ENCODE measurements at places on chromosomes 3 and 15.

DNA sequence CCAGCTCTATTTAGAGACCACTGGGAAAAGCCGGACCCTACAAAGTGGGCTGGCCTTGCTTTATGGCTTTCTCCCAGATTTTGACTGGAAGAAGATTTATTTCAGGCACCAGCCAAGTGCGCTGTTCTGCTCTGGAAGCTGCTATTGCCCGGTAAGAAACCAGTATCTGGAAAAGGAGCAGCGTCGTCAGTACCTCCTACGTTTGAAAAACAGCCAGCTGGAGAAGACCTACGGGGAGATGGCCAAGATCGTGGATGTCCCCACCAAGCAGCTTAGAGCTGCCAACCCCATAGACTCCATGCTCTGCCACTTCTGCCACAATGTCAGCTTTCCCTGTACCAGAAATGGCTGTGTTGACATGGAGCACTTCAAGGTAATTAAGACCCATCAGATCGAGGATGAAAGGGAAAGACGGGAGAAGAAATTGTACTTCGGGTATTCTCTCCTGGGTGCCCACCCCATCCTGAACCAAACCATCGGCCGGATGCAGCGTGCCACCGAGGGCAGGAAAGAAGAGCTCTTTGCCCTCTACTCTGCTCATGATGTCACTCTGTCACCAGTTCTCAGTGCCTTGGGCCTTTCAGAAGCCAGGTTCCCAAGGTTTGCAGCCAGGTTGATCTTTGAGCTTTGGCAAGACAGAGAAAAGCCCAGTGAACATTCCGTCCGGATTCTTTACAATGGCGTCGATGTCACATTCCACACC is 60.9 kb downstream of the PXYLP1 start:
- DNase-seq = no peak

DNA sequence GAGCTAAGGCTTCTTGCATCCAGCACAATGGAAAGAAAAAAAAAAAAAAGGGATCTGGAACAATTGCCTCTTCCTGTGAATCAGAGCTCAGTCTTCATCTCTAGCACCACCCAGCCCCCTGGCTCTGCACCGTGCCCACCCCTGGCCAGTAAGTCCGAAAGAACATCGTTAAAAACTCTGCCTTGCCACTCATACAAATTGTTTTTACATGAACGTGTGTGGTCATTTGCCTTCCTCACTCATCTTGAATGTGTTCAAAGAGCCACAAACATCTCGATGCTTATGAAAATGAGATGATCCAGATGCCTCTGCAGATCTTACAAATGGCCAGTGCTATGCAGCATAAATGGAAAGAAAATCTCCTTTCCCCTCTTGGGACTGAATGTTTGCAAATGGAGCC is 400.0 kb upstream of the PPP2R3A start:
- no peak for DNase-seq

DNA sequence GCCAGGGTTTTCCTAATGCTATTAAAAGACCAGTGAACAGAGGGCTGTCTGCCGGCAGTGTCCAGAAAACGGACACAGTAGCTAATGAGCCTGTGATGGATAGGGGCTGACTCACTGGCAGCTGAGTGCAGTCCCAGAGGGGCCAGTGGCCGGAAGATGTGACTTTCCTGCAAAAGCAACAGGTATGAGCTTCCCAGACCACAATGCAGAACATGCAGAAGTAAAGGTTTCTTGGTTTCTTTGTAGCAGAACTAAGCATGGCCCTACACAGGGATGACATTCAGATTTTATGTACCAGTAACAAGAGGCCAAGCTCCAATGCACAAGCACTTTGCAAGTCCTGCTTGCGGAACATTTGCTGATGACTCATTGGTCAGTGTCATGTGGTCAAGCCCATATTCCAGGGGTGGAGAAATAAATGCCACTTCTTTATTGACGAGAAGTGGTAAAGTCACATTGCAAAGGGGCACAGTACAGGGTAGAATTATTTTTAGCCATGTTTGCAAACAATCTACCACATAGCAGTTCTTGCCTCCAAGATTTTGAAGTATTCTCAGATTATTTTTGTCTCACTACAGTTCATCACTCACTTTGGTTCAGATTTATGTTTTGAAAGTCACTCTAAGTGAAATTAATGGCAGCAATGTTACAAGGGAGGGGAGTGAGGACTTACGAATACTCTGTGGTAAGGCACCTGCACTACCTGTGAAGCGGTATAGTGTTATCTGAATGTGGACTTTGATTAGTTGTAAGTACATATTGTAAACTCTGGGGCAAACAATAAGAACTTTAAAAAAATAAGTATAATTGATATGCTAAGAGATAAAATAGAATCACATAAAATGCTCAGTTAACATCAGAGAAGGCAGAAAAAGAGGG is 263.3 kb downstream of the ABHD5 start:
- DNase-seq = no peak

DNA sequence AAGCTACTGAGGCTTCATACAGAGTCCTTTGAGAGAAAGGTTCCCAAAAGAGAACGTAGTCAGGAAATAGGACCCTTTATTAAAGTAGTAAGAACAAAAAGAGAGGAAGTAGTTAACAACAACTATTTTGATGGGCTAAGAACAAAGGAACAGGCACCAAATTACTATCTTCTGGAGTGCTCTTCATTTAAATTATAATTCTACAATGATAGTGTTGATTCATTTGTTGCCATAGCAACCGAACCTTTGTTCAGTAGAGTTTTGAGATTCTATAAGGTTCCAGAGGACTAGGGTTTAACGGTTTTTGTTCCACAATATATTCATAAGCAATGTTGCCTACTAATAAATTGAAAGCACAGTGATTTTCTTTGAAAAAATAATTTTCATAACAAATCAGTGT is 78.8 kb downstream of the CMSS1 start:
- DNase-seq = no peak

- DNase-seq = peak; percentile 66
These were observed 75.0 kb upstream of the RNU6-1 start for GRCh38 chr15:67914537-67915460.

GRCh38 chr3:145286937-145287336 is 874.0 kb downstream of the PLOD2 start:
- no peak for DNase-seq

- no peak for DNase-seq
These were observed 183.9 kb downstream of the SHQ1 start for GRCh38 chr3:72664184-72664975.

GRCh38 chr3:122890077-122890719 is 95.3 kb downstream of the SLC49A4 start:
- DNase-seq = peak; percentile 90

GRCh38 chr3:143301031-143301901 is 181.7 kb downstream of the CHST2 start:
- no peak for DNase-seq

- no peak for DNase-seq
These were observed 52.5 kb upstream of the ARL8B start for GRCh38 chr3:5069627-5070026.

- no peak for DNase-seq
These were observed 65.0 kb downstream of the AQR start for GRCh38 chr15:34904527-34904926.

DNA sequence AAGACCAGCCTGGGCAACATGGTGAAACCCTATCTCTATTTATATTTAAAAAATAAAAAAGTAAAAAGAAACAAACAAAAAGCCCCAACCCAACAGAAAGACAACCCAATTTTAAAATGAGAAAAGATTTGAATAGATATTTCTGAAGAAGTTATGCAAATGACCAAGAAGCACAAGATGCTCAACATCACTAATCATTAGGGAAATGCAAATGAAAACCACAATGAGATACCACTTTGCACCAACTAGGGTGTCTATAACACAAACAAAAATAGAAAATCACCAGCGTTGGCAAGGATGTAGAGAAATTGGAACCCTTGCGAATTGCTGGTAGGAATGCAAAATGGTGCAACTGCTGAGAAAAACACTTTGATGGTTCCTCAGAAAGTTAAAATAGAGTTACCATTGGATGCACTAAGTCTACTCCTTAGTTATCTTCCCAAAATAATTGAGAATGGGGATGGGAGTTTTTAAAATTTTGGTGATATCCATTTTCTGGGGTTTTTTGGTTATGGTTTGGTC is 45.8 kb upstream of the CCNB2 start:
- DNase-seq = no peak
